ENCODE measurements at places on chromosomes 4 and X.

DNA sequence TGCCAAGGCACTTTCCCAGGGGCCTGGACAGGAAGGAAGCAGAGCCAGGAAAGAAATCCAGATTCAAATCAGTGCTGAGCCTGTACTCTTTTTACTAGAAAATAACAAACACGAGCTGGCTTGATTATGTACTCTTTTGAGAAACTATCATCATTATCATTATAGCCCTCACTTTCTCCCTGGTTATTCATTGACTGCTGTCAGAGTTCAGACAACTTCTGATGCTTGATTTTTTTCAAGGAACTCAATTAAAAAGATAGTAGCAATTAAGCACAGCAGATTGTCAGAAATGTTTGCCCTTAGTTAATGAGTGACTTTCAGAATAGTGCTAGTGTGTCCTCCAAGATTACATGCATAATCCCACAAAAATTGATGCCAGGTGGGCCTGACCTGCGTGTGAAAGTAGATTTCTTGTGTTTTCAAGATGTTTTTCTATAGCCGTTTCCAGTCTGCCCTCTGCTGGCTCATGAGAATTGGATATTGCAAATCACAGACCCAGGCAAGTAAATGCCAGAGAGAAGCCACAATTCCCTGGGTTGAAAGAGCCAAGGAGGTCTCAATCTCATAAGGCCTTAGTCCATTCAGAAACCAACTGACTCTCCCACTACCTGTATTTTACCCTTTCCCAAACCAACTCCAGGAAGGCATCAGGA lies 14.3 kb upstream of the PNPLA4 start:
- peak; percentile 56 for ATAC-seq

- ATAC-seq: no peak
Measured at GRCh38 chr4:10448991-10449390, 8.2 kb downstream of the ZNF518B start.

DNA sequence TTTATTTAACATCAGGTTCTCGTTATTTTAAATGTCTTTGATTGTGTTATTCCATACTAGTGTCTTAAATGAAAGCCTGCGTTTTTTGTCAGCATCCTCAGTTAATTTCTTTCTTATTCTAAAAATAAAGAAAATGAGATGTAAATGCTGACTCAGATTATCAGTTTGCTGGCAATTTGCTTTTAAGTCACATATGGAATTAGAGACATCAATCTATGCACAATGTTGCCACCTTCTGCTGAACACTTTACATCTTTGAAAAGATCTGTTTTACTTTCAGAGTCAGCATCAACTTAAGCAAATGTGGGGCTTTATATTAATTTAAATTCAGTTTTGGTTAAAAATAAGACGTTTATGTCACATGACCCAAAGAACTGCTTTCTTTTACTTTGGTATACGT lies 99.2 kb downstream of the ADGRL3 start:
- ATAC-seq: no peak

- no peak for ATAC-seq
Measured at GRCh38 chr4:152126238-152126637, 365.4 kb upstream of the GATB start.

- ATAC-seq: peak; percentile 65
Measured at GRCh38 chrX:113790987-113791386, 792.9 kb upstream of the HTR2C start.

DNA sequence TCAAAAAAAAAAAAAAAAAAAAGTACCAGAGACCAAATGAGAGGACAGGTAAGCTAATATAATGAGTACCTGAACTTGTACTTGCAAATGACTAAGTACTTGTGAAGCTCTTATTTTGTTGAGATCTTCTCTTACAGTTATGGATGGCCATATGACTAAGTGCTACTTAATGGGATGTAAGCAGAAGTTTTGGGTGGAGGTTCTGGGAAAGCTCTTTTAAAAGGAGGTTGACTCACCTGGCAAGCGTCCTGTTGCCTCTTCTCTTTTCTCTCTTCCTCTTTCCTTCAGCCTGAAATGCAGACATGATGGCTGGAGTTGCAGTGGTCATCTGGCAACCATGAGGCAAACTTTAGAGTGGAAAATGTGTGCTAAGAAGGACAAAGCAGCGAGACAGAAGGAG lies 36.9 kb upstream of the MED14 start:
- ATAC-seq: no peak

DNA sequence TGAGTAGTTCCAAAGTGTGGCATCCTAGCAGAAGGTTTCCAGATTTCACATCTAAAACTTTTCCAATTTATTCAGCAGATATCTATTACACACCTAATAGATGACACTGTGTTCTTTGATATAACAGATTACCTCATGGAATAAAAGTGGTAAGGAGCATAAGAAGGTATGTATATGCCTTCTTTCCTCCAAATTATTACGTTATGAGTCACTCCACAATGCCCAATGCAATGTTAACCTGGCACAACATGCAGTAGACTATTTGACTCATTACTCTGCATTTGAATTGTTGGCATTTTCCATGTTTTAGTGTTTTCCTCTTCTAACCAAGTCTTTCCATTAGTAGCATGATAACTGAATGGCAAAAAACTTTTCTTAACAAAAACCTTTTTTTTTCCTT lies 383.6 kb downstream of the ADGRL3 start:
- ATAC-seq: no peak

DNA sequence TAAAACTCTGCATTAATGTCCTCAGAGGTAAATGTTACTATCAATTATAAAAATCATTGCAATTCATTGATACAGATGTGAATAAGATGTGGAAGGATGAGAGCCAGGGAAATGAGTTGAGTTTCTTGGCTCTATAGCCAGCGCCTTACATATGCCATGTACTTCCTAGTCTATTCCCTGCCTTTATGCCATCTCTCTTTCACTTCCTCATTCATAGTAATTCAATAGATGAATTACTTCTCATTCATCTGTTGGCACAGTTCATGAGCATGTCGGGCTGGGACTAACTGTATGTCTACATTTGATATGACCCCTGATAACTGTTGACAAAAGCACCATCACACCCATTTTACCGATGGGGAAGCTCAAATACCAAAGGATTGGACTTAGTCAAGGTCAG lies 55.7 kb downstream of the LNX1 start:
- no peak for ATAC-seq

DNA sequence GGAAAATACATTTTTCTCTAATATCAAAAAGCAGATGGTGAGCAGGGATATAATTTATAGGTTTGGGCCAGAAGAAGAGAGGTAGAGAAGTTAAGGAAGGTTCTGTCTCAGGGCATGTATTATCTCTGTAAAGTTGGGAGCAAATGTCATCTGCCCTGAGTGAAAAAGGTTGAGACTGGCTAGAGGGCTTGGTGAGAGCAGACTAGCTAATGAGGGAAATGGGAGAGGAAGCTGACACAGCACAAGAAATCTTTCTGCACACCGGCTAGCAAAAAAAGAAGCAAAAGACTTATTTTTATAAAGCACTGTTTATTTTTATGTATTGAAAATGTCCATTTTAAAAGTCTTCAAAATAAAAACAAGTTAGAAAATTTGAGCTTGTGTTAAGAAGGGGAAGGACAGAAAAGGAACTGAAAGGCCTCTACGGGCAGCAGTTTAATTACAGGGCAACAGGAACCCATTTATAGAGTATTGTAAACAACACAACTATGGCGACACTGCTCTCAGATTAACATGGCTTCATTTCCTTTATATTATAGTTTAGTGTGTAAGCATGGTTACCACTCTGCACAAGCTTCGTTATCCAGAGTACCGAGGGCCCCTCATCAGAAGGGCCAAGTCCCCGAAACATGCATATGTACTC lies 17.4 kb downstream of the CD40LG start:
- no peak for ATAC-seq

DNA sequence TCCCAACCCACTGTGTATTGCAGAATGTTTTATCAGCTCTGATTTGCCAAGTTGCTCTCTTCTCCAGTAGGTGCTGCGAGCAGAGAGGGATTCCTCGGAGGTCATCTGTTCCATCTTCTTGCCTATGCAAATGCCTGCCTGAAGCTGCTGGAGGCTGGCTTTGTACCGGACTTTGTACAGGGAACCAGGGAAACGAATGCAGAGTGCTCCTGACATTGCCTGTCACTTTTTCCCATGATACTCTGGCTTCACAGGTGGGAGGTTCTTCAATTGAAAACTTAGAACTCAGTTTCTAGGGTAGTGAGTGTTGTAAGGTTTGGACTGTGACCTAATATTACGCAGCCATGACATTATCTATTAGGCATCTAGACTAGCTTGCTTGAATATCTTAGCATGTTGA lies 24.9 kb downstream of the AR start:
- ATAC-seq: no peak

DNA sequence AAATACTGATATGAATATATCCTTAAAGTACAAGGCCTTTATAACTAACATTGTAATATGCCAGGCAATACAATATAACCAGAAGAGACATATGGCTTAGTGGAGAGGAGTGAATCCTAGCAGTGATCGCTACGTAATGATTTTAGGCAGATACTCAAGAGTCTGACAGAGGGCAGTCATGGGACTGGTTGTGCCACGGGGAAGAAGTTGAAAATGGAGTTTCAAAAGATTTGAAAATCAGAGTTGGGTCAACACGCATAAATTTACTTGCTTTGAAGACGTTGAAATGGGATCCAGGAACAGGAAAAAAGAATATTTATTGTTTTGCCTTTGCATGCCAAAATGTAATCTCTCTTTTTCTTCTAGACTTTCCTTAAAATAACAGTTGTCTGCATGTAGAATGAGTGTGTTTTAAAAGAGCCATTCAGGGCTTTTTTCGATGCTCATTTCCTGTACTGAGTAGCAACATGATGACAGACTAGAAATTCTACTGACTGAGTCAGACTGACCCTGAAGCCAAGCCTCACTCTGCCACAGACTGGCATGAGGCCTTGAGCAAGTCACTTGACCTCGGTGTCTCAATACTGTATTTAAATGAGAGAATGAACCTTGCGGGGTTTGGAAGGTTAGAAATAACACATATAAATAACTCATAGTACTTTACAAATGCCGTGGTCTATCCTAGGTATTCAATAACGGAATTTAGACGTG lies 8.1 kb upstream of the SMS start:
- peak; percentile 88 for ATAC-seq

DNA sequence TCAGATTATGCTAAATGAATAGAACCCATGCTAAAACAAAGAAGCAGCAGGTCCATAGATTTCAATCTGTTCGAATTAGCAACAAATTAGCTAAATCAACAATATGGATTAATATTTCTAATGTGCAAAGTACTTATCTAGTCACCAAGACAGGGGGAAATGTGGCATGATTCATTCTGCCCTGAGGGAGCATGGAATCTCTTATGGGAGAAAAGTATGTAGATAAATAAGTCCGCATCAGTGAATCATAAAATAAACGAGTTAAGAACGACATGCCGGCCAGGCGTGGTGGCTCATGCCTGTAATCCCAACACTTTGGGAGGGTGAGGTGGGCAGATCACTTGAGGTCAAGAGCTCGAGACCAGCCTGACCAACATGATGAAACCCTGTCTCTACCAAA lies 102.1 kb downstream of the ANOS1 start:
- ATAC-seq: no peak

- ATAC-seq: peak; percentile 63
Measured at GRCh38 chr4:118989098-118990080, 100.7 kb downstream of the SYNPO2 start.

GRCh38 chrX:116238093-116238492 lies 67.5 kb downstream of the AGTR2 start:
- no peak for ATAC-seq

GRCh38 chr4:7108660-7109059 lies 40.8 kb upstream of the GRPEL1 start:
- no peak for ATAC-seq

DNA sequence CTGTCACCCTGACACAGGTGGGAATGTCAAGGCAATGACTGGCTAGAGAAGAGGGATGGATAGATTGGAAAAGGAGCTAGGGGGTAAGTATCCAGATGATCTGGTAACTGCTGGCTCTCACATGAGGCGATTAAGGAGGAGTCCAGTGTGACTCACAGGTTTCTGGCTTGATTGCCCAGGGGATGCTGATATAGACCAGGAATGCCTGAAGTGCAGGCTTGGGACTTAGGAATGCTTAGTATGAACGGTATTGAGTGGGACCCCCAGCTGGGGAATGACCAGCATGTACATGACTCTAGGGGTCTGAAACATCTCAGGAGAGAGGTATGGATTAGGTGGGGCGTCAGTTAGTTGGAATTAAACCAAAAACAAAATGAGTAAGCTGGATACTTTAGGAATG lies 65.8 kb upstream of the PRPS1 start:
- ATAC-seq: peak; percentile 85

- peak; percentile 14 for ATAC-seq
Measured at GRCh38 chr4:6916069-6916586, 6.5 kb downstream of the TBC1D14 start.

DNA sequence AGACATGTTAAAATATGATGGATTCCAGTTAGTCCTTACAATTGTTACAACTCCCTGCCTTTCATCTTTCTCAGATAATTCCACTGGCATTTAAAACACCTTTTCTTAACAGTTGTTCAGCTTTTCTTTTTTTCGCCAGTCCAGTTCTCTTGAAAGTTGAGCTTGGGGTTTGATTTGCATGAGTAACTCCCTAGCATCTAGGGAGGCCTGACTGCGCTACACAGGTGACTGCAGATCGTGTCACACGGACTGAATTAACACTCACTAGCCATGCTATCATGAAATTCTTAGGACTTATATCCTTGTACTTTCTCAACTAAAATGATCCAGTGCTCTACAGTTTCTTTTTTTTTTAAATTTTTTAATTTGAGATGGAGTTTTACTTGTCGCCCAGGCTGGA lies 69.8 kb downstream of the ARHGAP24 start:
- no peak for ATAC-seq

- no peak for ATAC-seq
Measured at GRCh38 chr4:71095545-71095944, 102.1 kb downstream of the DCK start.

DNA sequence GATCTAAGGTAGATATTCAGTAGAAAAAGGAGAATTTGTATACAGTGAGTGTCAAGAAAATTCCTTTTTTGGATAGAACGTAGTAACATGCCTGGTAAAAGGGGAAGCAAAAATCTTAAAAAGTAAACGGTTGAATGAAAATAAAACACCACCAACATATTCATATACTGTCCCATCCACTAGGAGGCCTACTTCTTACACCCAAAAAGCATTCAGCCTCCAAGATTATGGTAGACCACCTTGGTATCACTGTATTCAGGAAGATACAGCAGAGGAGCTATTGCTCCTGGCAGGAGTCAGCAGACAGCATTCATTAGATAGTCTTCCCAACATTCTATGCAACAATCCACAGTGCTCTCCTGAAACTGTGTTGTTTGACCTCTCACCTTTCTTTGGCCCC lies 274.6 kb upstream of the MAGEB2 start:
- no peak for ATAC-seq

- ATAC-seq: no peak
Measured at GRCh38 chrX:109360301-109360700, 121.6 kb downstream of the GUCY2F start.

Data from SK-N-SH treated with all-trans-retinoic acid at 6 μM for 48 hours (cell line).